ENCODE measurements at places on chromosomes 16 and 17. TPM values are rescaled to one million over a fixed set of nuclear protein-coding genes. Genes with fewer than 3 reads are reported as not detected.

Gene C1QTNF8
- not detected for total RNA-seq

Gene CTRB2
- not detected for total RNA-seq

Gene SLFN14
- not detected for total RNA-seq

- DNase-seq, result no peak
Measured at GRCh38 chr16:71426069-71426879, 15.6 kb downstream of the TLE7 start.

DNA sequence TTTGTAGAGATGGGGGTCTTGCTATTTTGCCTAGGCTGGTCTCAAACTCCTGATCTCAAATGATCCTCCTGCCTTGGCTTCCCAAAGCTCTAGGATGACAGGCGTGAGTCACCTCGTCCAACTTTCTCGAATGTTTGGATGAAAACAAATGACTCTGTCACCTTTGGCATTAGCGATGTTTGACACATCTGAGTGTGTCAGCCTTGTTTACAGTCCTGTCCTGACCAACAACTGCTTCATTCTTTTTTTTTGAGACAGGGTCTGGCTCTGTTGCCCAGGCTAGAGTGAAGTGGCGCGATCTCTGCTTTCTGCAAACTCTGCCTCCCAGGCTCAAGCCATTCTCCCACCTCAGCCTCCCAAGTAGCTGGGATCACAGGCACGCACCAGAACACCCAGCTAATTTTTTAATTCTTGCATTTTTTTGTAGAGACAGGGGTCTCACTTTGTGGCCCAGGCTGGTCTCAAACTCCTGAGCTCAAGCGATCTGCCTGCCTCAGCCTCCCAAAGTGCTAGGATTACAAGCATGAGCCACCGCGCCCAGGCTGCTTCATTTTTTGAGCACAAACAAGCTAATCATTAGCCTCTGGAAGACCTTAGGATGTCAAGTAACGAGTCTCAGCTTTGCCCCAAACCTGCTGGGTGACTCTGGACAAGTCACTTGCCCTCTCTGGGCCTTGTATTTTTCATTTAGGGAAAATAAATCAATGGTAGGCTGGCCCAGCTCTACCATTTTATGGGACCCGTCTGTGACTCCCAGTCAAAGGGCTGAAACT, 7.4 kb downstream of the MYH11 start:
- no peak for DNase-seq

- DNase-seq, result no peak
Measured at GRCh38 chr17:40197550-40197949, 20.3 kb downstream of the RAPGEFL1 start.
